Stimulated activated CD4-positive, alpha-beta T cell treated with anti-CD3 and anti-CD28 coated beads, Interleukin-15, amount 100 ng/mL, for 48 hours (primary cell): ENCODE measurements at places on chromosomes 16 and 17.
A peak's percentile ranks its signal among the peaks of the same experiment; 100 is the strongest.

- peak; percentile 63 for DNase-seq
Observed at GRCh38 chr17:39197380-39198185, at the start of gene CACNB1. Gene CACNB1 (minus strand): TSS chr17:39197669. CDS start chr17:39197495, 174 bp downstream.

GRCh38 chr17:32111141-32111771 is 31.0 kb upstream of the RHOT1 start:
- peak; percentile 14 for DNase-seq

- DNase-seq, result no peak
Observed at GRCh38 chr16:67087803-67088202, 21.9 kb upstream of the PHAF1 start.

- no peak for DNase-seq
Observed at GRCh38 chr16:17068524-17068923, 402.2 kb downstream of the XYLT1 start.

- no peak for DNase-seq
Observed at GRCh38 chr17:31452101-31452500, 60.6 kb downstream of the RAB11FIP4 start.

GRCh38 chr17:78127888-78128550 is 536 bp downstream of the TMC6 start:
- DNase-seq, result no peak

- no peak for DNase-seq
Observed at GRCh38 chr17:31275116-31275515, 21.9 kb downstream of the OMG start.

DNA sequence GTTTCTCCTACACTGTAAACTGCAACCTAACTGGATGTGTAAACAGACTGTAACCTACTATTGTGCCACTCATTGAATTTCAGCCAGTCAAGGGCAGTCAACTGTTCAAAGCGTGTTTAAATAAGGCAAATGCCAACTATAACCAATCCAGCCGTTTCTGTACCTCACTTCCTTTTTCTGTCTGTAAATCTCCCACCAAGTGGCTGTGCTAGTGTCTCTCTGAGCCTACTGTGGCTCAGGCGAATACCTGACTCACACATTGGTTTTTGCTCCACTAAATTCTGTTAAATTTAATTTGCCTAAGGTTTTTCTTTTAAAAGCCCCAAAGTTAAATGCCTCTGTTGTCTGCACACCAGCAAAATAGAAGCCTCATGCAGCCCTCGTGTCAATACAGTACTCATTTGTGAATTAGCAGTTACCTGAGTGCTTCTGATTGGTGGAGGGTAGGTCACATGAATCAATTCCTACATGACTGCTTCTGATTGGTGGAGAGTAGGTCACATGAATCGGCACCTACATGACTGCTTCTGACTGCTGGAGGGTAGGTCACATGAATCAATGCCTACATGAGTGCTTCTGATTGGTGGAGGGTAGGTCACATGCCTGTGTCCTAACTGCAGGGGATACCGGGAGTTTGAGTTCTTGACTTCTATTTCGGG is 31.1 kb upstream of the CCR7 start:
- no peak for DNase-seq

DNA sequence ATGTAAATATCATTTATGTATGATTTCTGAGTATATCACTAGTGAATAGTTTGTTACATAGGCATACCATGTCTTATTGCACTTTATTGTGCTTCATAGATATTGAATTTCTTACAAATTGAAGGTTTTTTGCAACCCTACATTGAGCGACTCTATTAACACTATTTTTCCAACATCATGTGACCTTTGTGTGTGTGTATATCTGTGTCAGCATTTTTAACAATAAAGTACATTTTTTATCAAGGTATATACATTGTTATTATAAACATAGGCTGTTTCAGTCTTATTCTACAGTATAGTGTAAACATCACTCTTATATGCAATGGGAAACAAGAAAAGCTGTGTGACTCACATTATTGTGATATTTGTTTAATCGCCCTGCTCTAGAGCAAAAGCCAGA is 1944.9 kb downstream of the TP53TG3F start:
- DNase-seq, result no peak

- no peak for DNase-seq
Observed at GRCh38 chr16:53509906-53510703, 7.1 kb upstream of the AKTIP start.

DNA sequence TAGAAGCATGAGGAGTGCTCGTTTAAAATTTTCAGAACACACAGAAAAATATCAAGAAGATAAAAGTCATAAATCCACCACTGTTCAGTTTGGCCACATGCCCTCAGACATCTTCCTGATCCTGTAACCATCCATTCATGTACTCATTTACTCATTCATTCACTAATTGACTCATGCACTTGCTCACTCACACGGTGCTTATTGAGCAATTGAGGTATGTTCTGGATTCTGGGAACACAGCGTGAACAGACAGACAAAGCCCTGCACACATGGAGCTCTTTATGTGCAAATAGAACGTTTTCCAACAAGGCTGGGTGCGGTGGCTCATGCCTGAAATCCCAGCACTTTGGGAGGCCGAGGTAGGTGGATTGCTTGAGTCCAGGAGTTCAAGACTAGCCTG is 10.2 kb upstream of the NATD1 start:
- no peak for DNase-seq

DNA sequence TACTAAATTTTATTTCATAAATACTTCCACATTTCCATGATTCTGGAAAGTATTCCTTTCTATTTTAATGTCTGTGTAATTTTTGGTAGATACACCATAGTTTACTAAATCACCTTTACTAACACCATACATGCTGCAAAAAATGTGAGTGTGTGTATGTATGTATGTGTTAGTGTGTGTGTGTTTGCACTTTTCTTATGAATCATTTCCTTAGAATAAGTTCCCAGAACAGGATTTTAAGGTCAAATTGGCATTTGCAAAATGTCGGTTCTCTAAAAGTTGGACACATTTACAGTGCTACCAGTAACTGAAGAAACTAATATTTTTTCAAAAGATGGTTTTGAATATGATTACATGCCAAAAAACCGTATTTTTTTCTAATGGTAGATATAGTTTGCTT is 137.1 kb downstream of the CYB561 start:
- DNase-seq, result no peak

DNA sequence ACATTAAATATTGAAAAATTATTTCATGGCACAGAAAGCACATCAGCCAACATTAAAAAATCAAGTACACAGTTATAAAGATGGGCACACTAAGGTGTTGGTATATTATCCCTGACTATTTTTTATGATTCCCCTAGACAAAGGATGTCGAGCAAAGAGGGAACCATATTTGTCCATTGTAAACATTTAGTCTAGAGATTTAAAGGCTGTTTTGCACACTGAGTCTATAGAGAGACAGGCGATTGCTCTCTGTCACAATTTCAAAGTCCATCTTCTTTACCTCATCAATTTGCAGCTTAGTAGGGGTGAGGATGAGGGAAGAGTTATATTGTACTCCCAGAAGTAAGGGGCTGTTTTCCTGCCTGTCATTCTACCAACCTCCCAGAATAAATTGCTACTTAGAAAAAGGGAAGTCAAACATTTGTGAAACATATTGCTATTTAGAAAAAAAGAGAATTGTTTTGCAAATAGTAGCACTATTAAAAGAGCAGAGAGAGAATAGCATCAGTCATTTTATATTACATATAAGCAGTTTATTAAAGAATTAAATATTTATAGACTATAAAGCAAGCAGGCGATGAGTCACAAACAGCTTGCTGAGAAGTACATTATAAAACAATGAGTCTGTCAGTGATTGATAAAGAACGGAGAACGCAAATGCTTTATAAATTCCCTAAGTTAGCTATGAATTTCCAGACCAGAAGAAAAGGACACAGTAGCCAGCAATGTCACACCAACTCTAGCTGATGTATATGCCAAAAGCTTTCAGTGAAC is 270.6 kb upstream of the PMFBP1 start:
- DNase-seq, result no peak

GRCh38 chr17:78528541-78528940 is 48.7 kb downstream of the DNAH17 start:
- DNase-seq, result no peak

- no peak for DNase-seq
Observed at GRCh38 chr17:11369575-11369974, 128.6 kb downstream of the SHISA6 start.

- DNase-seq, result no peak
Observed at GRCh38 chr16:5756969-5757368, 659.4 kb upstream of the EEF2KMT start.

- DNase-seq, result no peak
Observed at GRCh38 chr16:2859686-2860265, 1.8 kb upstream of the PRSS22 start.

GRCh38 chr17:43778337-43779144 is at the start of gene DUSP3:
Gene DUSP3 (minus strand): TSS chr17:43778977. CDS start chr17:43778924, 53 bp downstream.
- peak; percentile 63 for DNase-seq

DNA sequence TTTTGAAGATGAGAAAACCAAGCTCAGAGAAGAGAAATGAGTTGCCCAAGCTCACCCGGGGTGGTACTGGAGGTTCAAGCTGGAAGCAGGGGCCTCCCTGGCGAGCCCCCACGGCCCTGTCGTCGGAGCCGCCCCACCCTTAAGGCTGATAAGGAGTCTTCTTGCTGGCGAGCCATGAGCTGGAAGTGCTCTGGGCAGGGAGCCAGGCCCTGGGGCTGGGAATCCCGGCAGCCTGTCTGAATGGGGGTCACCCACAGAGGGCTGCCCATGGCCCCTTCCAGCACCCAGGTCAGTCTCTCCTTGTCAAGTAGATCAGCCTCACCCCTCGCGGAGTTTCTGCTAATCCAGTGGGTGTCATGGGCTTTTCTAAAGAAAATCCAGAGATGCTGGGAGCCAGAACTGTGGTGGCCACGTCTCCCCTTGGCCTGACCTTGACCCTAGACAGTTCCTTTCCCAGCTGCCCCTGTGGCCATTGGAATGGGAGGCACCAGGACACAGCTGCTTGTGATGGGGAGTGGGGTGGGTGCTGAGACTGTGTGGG is 1.2 kb upstream of the P2RX1 start:
- DNase-seq, result no peak

DNA sequence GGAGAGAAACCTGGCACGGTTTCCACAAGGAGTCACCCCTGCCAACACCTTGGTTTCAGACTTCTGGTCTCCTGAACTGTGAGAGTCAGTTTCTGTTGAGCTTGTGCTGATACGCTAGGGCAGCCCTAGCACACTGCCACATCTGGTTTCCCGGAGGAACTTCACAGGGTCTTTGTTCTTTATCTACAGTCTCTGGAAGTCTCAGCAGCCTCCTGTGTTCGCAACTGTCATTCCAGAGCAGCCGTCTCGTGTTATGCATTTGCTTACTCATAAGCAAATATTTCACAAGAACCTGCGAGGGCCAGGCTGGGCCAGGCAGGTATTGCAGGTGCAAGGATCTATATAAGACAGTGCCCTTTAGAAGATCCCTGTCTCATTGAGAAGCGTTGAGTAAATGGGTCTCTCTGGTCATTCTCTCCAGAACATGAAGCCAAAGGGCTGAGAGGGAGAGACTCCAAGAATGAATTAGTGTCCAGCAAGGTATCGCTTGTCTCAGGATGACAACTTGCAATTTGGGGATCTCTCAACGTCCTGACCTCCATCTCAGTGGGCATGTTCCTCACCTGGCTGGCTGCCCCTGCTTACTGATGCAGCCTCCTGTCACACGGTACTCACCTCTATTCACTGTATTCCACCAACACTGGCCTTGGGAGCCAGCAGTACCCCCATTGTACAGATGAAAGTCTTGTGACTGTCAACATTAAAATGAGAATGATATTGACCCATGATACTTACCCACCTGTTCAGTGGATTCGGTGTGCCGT is 141.2 kb downstream of the WWOX start:
- no peak for DNase-seq

GRCh38 chr16:55968221-55968620 is 93.0 kb upstream of the CES5A start:
- DNase-seq, result no peak

- no peak for DNase-seq
Observed at GRCh38 chr17:41836550-41837196, 641 bp upstream of the NT5C3B start.

DNA sequence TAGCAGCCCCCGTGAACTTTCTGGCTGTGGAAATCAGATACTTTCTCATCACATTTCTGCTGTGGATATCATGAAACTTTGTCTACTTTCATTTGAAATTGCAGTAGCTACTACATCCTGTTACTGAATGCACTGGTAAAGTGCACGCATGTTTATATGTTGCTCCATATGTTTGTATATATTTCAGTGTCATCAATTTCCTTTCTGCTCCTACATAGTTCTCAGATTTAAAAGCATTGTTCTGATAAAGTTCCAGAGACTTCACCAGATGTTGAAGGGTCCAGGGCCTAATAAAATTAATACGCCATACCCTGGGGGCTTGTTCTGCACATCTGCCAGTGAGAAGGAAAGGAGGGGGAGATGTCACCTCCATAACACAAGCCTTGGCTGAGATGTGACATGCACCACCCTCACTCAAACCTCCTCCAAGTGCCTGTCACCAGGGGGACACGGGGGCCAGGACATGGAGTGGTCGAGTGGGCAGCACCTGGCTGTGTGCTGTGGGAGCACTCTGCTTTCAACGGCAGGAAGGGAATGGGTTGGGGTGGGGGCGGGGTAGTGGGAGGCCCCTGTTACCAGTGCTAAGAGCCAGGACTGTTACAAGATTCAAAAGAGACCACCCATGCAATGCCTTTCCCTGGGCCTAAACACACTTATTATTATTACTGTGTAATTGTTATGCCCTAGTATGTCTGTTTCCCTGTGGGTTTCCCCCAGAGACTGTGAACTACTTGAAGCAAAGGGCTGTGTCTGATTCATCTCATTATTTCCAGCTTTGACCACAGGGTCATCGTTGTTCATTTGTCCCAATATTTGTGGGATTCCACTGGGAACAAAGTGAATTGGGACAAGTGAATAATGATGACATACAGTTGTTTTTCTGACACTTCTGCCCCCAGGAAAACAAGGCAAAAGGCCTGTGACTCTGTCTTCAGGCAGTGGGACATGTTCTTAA is 193.4 kb downstream of the FOXL1 start:
- DNase-seq, result no peak
